ENCODE measurements at places on chromosomes 3 and 15.

DNA sequence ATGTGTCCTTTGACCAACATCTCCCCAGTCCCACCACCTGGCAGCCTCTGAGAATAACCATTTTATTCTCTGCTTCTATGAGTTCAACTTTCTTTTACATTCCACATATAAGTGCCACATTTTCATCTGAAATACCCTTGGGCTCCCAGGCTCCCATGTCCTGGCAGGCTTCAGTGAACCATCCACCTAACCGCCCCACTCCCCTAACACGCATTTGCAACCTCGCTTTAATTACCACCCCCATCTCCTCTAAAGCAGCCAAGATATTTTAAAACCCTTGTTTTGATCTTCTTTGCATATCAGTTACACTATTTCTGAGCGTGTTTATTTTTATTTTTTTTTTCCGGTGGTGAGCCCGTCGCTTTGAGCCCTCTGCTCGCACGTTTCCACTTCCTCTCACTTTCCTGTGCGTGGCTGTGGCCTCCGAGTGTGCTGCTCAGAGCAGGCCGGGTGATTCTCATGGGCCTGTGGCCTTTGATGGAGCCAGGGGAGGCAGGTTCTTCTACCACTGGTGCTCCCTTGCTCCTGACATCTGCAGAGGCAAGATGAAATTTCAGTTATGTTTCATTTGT, 195.4 kb upstream of the LPP start:
- DNase-seq, result no peak

DNA sequence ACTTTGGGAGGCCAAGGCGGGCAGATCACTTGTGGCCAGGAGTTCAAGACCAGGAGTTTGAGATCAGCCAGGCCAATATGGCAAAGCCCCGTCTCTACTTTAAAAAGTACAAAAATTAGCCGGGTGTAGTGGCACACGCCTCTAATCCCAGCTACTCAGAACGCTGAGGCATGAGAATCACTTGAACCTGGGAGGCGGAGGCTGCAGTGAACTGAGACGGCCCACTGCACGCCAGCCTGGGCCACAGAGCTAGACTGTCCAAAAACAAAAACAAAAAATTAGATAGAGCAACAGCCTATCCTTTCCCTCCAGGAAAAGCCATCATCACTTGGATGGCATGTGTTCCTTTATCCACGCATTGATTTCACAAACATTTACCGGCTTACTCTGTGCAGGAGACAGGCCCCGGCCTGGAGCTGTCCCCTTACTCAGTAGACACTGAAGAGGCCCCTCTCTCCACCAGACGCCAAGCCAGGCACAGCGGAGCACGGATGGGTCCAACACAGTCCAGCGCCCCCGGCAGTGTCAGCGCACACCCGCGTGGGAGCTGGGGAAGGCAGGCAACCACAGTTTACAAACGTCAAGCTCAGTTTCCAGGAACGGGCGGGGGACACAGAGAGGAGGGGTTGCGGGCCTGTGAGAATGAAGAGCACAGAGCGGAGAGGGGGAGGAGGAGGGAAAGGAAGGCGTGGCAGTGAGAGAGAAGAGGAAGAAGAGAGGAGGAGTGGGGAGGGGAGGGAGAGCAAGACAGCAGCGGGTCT, 3.1 kb downstream of the GP5 start:
- DNase-seq, result no peak

DNA sequence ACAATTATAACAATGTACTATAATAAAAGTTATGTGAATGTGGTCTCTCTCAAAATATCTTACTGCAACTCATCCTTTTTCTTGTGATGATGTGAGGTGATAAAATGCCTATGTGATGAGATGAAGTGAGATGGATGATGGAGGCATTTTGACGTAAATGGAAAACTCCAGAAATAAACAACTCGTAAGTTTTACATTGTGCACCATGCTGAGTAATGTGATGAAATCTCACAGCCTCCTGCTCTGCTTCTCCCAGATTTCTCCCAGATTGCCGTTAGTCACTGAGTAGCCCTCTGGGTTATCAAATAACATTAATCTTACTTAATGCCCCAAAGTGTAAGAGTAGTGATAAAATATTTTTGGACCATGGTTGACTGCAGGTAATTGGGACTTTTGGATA, 64.8 kb upstream of the SLCO2A1 start:
- DNase-seq, result no peak

DNA sequence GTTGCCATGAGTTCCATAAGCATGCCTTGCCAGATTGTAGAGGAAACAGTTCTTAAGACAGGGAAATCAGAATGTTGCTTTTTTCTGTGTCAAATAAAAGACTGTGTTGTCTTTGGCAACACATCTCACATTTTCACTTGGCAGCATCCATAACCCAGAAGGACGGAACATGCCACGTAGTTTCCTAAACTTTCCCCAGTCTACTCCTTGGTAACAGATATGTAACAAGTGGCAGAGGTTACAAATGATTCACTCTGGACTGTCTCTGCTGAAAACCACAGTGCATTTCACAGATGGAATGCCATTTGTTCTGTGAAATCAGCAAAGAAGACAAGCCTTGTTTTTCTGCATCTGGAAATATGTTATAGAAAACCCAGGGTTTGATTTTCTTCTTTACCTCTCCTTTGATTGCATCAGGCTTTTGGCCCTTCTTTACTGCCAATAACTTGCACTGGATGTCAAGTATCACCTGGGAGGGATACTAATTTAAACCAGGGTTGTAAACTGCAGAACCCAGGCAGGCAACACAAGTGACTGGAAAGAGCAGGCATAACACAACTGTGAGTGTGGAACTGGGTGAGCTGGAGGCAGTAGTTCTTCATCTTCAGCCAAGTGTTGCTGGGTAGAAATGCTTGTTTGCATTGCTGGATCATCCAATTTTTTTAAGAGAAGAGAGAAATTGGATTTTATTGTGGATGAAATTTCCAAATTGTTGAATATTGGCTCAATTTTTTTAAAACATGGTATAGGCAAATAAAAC, 124.4 kb upstream of the FOXB1 start:
- no peak for DNase-seq

- no peak for DNase-seq
Observed at GRCh38 chr3:52372822-52373504, 56.8 kb downstream of the DNAH1 start.

DNA sequence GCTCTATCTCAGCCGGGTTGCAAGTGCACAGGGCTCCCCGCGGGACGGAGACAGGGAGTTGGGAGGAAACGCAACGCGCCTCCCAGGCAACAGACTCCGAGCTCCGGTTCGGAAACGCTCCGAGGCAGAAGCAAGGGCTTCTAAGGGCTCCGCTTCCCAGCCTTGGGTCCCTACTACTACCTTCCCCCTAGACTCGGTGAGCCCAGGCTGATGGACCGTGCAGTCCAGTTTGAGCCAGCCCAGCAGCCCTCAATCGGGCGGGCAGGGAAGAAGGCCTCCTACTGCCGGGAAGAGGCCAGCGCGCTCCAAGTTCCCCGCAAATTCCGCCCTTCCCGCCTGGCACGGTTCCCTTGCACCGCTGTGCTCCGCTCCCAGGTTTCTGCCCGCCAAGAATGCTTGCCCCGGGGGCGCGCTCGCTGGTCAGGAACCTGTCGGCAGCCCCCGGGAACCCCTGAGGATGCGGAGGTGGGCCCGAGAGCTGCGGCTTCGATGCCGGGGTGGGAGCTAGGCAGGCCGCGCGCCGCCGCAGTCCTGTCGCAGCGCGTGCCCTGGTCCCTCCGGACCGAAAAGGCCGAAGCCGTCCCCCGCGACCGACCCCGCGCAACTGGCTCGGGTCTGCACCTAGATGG, 728 bp downstream of the TRANK1 start:
- no peak for DNase-seq

DNA sequence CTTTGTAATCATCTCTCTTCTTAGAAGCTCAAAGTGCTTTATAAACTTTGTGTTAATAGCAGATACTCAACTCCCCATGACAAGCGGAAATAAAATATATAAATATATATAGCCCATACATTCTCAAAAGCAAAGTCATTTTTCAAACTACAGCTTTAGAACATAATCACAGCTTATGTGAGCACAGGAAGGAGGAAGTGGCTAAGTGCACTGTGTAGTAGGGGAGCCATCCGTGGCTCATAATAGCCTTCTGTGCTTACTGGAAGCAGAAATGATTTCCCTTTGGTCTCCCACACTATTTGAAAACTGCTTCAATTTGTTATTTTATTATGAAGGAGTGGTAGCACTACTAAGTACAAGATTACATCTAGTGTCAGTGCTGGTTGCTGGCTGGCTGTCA, 151.4 kb upstream of the ARL6 start:
- DNase-seq, result no peak

Measured in HFF-Myc (cell line).